ENCODE measurements at places on chromosomes 2 and 18.

DNA sequence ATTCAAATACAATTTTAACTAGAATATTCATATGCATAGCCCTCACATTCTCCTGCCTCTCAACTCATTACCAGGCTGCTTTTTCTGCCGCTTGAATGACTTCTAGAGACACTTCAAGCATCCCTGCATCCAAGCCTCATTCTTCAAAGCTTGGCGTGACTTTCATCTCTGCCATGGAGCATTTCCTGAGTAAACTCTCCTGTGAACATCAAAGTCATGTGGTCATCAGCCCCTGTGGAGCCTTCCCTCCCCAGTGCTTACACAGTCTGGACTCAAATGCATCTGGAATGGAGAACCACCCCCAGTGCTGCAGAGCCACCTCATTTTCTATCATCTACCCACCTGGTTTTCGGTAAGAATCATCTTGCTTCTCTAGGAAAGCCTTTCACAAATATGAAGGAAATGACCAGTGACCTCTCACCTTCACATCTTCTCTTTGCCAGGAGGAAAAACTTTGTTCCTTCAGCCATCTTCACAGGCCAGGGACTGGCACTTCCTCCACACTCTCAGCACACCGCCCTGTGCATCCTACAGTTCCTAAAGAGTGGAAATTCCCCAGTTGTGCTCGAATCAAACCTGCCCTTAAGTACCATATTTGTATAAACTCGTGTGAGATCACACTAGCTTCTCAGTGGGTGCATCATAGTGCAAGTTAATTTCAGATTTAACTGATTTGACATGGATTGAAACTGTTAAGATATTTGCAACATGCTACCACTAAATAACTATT is 116.4 kb downstream of the COL6A3 start:
- DNase-seq, result no peak

- DNase-seq, result no peak
These were observed 467.5 kb upstream of the CHST9 start for GRCh38 chr18:27652480-27653121.

- DNase-seq, result no peak
These were observed 128.8 kb upstream of the DLX2 start for GRCh38 chr2:172231508-172231907.

GRCh38 chr18:70181015-70181414 is 24.5 kb downstream of the RTTN start:
- DNase-seq, result no peak

DNA sequence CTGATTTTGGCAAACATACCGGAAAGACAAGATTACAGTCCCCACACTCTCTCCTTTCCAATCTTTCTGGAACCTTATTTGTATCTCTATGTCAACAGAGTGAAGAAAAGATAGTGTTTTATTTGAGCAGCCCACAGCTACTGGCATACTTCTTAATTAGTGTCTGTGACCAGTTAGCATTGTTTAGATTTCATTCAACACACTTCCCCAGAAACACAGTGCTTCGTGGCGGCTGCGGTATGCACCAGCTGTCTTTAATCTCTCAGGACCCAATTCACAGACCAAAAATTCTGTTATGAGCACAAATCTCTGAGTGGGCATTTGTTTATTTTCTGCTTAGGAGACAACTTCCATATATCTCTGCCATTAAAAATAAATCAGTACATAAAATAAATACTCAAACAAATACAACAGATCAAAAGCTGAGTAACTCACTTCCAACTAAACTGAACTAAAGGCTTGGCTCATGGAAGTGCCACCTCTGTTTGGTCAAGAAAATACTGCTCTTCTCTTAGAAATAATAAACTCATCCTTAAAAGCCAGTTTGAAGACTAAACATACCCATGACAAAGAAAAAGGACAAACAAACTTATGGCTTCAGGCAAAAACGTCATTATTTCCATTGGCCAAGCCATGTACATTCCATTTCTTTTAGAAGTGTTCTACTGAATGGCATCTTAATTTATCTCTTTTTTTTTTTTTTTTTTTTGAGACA is 392.4 kb downstream of the TXNL1 start:
- peak; percentile 15 for DNase-seq

DNA sequence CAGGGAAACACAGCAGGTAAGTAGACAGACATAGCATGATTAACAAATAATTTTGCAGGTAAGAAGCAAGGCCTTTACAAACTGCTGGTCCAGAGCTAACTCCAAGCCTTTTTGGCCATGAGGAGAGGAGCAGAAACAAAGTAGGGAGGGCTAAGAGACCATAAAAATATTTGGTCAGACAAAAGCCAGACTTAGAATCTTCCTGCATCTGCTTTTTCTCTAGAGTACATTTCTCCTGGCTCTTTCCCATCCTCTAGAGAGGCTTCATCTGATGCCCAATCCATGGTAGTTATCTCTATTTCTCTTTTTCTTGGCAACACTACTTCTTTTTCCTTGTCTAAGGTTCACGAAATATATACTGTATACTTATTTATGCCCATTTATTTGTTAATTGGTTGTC is 577.1 kb downstream of the PIK3C3 start:
- DNase-seq, result no peak

GRCh38 chr2:120398996-120399888 is 53.3 kb downstream of the INHBB start:
- no peak for DNase-seq

DNA sequence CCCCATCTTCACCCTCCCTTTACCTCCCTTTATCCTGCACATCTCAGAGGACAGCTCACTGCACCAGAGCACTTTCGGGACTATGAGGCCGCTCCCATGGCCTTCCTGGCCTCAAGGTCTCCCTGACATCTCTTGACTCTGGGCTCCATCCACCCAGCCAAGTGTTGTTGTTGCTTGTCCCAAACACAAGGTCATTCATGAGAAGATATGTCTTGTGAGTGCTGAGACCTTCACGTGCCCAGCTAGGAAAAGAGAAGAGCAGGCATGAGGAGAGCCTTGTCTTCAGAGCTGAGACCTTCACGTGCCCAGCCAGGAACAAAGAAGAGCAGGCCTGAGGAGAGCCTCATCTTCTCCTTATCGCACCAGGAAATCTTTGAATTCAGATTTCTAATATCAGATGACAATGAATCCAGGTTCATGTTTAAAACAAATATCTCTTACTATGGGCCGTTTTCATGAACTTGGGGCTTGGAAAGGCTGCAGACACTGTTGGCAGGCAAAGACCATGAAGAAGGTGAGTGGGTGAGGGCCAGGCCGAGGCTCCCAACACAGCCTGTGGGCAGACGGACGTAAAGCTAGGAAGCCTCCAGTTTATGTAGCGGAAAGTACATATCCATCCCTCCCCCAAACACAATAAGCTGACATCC is 256.1 kb downstream of the NDUFA10 start:
- no peak for DNase-seq

DNA sequence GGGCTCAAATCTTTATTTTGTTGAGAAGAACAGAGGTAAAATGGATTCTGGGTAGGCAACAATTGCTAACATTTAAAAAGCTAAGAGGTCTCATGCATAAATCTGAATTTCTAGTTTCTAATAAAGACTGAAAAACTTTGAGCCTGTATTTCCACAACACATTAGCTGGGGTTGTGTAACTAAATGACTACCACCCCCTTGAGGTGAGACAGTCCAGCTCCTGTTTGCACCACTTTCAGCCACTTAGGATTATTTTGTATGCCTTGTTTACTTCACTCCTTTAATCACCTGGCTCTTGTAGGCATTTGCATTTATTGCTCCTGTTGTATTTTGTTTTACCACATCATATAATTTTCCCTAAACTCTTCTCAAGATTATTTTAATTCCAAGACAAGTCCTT is 376.6 kb downstream of the PTH2R start:
- DNase-seq, result no peak

- DNase-seq, result no peak
These were observed 43.6 kb downstream of the KCNG3 start for GRCh38 chr2:42450136-42450535.

- no peak for DNase-seq
These were observed 111.7 kb downstream of the CHST9 start for GRCh38 chr18:27073404-27073830.

Data from amniotic stem cell (primary cell).